Left cardiac atrium (tissue), 4 donors: ENCODE measurements at places on chromosomes 12 and 14.

DNA sequence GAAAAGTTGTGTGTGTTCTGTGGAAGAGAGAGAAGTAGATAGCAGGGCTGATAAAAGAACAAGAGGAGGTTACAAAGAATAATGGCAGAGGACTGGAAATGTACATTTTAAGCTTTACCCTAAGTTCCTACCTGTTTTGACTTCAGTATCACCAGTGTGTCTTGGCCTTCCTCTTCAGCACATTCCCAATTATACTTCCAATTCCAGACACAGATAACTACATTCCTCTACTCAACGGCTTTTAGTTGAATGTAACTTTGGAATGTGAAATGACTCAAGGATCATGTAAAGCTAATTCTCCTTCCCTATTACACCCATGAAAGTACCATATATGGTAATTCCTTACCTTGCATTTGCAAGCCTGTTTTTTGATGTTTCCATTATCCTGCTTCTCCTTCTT, 5.0 kb downstream of the MGST1 start:
- DNase-seq, result no peak

GRCh38 chr12:81468206-81468605, 290.9 kb downstream of the PPFIA2 start:
- DNase-seq, result no peak

- DNase-seq, result no peak
Measured at GRCh38 chr14:50173891-50174290, 57.5 kb downstream of the SOS2 start.

- no peak for DNase-seq
Measured at GRCh38 chr12:110649341-110649847, 35.5 kb downstream of the TCTN1 start.

- DNase-seq, result peak; percentile 81
Measured at GRCh38 chr14:92951912-92952471, 29.0 kb downstream of the CHGA start.

DNA sequence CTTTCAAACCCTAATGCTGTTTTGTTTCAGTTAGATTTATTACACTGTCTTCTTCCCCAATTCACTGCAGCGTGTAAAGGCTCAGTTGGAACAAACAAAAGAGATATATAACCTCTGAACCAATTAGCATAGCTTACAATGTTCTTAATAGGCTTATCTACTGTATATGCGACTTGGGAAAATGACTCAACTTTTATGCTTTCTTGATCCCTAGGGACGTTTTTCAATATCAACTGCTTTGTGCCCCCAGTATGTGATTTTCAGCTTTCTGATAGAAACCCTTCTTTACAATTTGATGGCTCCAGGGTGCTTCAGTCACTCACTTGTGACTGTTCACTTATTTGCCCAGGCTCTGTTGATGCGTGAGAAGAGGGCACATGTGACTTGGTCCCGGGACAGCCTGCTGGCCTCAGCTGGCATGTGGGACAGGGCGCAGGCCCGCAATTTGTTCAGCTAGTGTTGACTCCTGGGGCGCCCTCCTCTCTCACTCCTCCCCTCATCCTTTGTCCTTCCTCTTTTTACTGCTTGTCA, 107.1 kb downstream of the TMTC2 start:
- no peak for DNase-seq
